ENCODE measurements at places on chromosomes 2 and 18.

DNA sequence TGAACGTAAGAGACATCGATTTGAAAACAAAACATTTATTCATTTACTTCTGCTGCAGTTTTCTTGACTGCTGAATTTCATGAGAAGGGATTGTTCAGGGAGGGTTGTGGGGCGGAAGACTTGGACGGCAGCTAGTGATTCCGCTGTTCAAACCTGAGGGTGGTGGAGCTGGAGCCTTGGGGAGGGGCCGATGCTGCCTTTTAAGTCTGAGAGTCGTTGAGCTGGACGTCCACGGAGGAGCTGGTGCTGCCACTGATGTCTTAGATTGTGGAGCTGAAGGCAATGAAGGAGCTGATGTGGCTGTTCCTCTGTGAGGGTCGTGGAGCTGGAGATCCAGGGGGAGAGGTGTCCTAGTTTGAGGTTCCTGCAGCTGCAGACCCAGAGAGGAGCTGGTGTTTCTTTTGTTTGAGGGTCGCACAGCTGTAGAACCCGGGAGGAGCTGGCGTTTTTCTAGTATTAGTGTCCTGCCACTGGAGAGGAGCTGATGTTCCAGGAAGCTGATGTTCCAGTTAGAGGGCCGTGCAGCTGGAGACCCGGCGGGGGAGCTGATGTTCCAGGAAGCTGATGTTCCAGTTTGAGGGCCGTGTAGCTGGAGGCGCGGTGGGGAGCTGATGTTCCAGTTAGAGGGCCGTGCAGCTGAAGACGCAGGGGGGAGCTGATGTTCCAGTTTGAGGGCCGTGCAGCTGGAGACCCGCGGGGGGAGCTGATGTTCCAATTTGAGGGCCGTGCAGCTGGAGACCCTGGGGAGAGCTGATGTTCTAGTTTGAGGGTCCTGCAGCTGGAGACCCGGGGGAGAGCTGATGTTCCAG lies 150.9 kb downstream of the RTP5 start:
- DNase-seq = no peak

- DNase-seq = no peak
These were observed 2176.3 kb upstream of the CELF4 start for GRCh38 chr18:39741755-39742466.

- no peak for DNase-seq
These were observed 253.8 kb downstream of the AFF3 start for GRCh38 chr2:99888617-99889016.

GRCh38 chr2:15801904-15802303 lies 138.4 kb upstream of the MYCN start:
- no peak for DNase-seq

GRCh38 chr2:179595284-179595683 lies 266.1 kb downstream of the ZNF385B start:
- DNase-seq = no peak

GRCh38 chr2:118249531-118249930 lies 161.3 kb downstream of the INSIG2 start:
- DNase-seq = no peak

DNA sequence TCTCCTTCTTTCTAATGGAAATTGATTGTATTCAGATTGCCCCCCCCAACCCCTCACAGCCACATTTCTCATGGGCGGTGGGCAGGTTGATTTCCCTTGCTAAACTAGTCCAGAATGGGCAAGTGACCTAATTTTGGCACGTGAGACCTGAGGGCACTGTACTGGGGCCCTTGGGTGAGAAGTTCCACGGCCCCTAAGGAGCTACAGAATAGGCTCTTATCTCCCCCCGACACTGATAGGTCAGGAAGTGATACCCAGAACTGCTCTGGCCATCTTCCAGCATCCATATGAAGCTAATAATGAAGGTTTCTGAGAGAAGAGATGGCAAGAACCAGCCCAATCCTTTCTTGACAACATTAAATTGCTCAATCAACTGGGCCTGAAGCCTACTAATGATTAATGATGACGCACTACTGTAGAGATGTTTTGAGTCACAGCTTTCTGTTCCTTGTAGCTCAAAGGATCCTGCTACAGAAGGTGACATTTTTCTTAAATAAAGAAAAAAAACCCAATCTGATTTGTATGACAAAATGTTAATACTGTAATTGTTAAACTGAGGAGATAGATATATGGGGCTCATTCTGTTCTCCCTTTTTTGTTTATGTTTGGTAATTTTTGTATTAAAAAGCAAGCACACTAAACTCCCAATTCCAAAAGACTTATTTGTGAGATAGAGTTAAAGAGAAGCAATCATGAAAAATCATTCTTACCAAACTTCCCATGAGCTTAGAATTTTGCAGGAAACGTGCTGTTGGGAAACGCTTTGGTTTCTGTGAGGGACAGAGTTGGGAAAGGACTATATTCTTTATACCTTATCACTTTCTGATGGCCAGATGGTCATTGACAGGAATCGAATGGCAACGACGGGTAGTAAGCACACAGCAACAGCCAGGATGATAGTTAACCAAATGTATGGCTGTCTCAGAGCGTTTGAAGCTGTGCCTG lies 28.2 kb upstream of the NARS1 start:
- no peak for DNase-seq

DNA sequence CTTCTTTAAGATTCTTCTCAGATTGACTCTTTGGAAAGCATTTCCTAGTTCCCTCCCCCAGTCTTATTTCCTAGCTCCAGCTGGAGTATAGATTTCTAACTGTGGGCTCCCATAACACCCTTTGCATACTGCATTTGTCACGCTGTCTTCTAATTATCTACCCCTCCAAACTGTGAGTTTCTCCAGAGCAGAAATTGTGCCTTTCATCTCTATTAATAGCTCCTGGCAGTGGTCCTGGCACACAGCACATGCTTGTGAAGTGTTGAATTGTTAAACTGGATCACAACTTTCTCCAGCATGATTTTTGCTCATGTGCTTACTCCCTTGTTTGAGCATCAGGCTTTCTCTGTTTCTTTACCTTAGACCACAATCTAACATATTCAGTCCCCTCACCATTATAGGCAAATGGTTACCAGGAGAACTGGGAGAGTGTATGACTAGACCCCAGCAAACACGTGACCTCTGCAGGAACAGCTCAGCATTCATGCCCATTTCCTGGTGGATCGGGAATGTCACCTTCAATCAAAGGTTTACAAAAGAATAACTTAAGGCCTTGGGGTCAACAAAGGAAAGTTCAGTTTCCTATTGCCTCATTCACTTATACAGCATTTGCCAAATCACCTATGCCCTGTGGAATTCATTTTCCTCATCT lies 175.7 kb upstream of the TANK start:
- DNase-seq = no peak

DNA sequence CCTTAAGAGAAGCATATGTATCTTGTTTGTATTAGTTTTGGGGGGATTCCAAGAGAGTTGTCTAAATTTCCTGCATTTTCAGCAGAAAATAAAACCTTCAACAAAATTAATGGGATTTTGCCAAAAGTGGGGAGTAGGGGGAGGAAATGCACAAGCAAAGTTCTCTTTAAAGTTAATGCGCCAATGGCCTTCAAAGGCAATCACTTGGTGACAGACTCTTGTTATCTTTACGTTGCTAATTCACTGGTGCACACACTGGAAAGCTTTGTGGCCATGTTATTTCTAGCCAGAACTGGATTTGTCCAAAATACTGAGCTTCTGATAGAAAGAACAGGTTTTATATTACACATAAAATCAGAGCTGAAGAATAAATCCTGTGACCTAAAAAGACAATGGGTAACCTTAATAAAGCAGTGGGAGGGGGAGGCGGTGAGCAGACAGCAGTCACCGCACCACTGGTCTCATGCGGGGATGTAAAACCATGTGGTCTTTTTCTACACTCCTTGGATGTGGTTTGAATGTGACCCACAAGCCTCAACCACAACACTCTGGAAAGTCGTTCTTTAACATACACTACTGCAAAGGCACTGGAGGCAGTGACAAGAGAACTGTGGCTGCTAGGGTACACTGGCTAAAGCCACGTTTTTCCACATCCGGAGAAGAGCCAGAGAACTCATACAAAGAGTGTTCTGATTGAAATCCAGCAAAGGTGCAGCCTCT lies 176.9 kb upstream of the SMAD7 start:
- no peak for DNase-seq

GRCh38 chr2:181459621-181460021 lies 2.4 kb downstream of the ITGA4 start:
- DNase-seq = no peak
